Central memory CD8-positive, alpha-beta T cell (primary cell): ENCODE measurements at places on chromosomes 13 and 19.

DNA sequence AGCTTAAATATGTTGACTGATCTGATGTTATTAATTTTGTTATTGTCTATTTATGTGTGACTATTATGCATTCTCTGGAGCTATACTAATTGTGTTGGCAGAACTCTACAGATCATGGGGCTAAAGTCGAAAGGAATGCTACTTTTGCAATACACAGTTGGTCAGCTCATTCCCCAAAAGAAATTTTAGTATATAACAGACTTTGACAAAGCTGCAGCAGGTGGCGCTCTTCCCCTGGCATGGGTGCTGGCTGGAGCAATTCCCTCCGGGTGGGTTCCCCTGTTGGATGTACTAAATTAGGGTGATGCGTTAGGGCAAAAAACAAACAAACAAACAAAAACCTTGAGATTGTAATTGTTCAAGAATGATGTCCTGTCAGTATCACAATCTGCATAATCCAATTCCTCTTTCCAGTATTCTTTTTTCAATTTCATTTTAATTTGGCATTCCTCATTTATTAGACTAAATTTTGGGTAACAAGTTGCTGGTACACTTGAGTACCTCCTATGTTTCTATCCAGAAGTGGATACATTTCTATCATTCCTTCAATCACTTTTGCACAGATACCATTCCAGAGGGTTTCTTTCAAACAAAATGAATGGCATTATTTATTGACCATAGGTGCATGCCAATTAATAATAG, 322.8 kb upstream of the EDNRB start:
- no peak for DNase-seq

DNA sequence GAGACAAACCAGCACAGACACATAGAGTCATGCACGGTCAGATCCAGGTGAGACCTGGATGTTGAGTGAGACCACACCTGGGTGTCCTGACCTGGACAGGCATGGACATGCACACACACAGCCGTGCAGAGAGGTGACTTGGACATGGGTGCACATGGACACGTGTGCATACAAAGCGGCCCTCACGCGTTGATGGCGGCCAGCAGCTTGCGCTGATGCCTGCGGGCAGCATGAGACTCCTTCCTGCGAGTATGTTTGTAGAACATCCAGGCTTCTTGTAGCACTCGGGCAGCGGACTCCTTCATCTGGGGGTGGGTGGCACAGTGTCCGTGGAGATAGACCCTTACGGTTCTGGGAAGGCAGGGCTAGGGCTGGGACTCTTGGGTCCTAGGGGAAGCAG, 11.5 kb downstream of the KCNN4 start:
- no peak for DNase-seq

DNA sequence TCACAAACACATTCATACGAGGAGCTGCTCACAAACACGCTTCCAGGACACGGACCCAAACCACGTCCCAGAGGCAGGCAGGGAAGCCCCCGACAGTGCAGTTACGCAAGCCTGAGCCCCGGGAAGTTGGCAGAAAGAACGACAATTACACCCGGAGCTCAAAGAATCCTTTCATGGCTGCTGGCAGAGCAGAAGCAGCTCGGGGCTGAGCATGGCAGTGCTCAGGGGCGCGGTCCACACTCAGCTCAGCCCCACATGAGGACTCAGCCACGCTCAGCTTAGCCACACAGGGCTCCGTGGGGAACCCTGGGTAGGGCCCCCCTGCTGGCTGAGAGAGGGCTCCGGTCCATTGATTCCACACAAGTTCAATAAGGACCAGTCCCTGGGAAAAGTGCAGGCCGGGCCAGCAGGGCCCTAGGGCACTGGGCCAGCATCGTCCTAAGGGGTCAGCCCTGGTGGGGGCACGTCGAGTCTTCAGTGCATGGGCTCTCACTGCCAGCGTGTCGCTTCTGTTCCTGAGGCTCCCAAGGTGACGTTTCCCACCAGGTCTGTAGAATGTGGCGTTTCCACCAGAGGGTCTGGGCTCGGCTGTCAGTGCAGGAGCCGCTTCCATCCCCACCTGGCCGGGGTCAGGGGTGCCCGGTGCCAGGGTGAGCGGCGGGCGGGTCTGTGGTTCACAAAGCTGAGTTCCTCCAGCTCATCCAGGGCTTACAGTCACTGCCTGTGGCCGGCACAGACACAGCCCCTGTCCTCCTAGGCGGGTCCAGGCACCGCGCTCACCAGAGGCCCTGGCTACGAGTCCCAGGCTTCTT, 23.1 kb downstream of the GAS6 start:
- DNase-seq = no peak

GRCh38 chr13:76892488-76892887, 6.3 kb upstream of the KCTD12 start:
- DNase-seq = no peak

DNA sequence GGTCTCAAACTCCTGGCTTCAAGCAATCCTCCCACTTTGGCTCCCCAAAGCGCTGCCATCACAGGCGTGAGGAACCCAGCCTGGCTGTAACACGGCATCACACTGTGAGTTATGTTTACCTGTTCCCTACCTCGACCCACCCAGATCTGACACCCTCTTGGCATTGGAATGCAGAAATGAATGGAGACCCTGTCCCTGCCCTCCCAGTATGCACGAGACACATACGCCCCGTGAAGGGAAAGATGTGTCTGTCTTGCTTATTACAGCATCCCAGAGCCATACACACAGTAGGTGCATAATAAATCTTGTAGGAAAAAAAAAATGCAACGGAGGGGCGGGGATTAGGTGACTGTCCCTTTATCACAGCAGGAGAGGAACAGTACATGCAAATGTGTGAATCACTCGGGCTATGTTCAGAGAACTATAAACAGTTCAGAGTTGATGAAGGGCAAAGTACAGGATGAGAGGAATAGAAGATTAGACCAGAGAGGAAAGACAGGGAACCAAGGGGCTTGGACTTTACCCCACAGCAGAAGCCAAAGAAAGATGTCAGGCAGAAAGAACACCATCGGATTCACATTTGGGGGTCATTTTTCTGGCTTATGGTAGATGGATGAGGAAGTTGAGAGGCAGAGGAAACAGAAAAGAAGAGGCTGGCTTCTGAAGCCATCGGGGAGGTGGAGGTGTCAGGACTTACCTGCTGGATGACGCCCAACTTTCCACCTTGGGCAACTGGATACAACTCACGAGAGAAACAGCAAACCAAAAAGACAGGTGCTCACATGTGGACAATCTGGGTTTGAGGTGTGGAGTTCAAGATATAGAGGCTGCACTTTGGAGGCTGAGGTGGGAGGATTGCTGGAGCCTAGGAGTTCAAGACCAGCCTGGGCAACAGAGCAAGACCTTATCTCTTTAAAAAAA, 94.3 kb downstream of the INSR start:
- DNase-seq = no peak

- DNase-seq = no peak
Observed at GRCh38 chr19:1953037-1953436, 12.1 kb downstream of the CSNK1G2 start.

DNA sequence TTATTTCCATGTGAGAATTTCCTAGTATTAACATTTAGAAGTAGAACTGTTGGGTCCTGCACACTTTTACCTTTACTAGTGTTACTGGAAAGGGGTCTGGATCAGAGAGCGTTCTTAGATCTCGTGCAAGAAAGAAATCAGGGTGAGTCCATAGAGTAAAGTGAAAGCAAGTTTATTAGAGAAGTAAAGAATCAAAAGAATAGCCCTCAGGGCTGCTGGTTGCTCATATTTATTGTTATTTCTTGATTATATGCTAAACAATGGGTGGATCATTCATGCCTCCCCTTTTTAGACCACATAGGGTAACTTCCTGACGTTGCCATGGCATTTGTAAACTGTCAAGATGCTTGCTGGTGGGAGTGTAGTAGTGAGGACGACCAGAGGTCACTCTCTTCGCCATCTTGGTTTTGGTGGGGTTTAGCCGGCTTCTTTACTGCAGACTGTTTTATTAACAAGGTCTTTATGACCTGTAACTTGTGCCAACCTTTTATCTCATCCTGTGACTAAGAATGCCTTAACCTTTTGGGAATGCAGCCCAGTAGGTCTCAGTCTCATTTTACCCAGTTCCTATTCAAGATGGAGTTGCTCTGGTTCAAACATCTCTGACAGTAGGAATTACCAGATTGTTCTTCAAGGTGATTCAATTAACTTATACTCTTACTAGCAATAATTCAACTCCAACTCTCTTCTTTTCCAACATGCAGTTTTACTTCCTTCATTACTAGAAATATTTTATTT, 27.4 kb downstream of the NDFIP2 start:
- no peak for DNase-seq

DNA sequence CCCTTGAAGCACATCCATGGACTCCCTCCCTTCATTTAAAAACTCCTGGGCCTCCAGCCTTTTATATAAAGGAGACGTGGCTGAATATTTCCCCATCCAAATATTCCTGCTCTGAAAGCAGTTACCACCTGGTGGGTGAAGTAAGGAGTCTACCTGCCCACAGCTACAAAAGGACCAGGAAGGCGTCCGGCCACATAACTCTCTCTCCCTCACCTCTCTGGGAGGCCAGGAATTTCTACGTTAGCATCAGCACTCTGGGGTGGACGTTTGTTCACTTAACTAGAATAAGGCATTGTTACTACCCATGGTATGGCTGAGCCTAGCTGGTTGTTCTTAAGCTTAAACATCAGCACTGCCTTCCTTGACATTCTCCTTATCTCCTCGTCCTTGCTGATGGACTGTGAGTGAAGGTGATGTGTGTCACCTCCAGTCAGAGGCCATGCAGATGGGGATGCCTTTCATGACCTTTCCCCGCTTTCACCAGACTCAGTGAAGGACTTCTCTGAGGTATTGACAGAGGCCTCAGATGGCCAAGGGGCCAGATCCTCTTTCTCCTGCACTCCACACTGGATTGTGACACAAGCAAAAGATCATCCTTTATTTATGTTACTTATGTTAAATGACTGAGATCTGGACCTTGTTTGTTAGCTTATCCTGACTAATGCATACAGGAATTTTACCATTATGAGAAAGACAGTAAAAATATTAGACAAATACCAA, 22.2 kb upstream of the KPNA3 start:
- DNase-seq = no peak

- DNase-seq = no peak
Observed at GRCh38 chr19:35017507-35017906, 12.8 kb upstream of the SCN1B start.

DNA sequence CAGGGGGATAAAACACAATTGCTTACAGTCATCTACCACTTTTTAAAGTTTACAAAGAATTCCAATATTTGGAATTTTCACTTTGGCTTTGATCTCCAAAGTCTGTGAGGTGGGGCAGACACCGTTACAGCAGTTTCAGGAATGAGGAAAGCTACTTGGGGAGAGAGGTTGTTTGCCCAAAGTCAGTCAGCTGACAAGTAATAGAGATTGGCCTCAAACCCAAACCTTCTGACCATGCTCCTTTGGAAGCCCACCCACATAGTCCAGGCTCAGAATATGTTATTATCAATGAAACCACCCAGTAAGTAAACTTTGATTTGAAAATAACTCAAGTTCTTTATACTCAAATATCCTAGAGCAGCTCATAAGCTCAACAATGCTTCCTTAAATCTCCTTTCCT, 29.0 kb downstream of the RXFP2 start:
- DNase-seq = no peak

GRCh38 chr13:27000686-27001085, 170.9 kb downstream of the USP12 start:
- no peak for DNase-seq

- DNase-seq = no peak
Observed at GRCh38 chr13:19072543-19072942, 109.1 kb downstream of the TUBA3C start.

DNA sequence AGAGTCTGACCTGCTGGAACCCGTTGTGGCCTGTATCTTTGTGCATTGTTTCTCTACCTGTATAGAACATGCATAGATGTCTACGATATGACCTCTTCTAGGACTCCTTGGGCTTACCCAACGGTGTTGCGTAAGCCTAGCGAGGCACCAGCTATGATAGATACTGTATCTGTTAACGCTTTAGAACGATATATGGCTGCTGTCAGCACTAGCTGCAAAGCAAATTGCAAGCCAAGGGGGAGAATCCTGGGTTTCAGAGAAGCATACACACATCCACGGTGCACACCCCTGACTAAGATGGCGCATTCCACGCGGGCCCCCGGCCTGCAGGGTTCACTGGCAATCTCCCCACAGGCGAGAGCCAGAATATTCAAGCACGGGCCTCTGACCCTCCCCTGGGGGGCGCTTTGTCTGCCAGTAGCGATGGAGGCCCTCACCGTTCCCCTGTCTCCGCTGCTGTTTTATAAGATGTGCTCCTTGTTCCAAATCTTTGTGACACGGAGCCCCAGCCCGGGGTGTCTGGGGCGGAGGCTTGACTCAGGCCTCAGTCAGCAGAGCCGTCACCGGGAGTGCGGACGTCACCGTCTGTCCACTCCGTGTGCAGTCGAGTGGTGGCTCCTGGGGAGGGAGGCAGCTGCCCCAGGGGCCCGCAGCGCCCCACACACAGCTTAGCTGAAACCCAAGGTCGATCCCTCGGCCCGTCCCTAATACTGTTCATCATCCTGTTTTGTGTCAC, 12.9 kb upstream of the RPS15 start:
- no peak for DNase-seq

- no peak for DNase-seq
Observed at GRCh38 chr13:112761701-112762689, 72.2 kb downstream of the ATP11A start.

DNA sequence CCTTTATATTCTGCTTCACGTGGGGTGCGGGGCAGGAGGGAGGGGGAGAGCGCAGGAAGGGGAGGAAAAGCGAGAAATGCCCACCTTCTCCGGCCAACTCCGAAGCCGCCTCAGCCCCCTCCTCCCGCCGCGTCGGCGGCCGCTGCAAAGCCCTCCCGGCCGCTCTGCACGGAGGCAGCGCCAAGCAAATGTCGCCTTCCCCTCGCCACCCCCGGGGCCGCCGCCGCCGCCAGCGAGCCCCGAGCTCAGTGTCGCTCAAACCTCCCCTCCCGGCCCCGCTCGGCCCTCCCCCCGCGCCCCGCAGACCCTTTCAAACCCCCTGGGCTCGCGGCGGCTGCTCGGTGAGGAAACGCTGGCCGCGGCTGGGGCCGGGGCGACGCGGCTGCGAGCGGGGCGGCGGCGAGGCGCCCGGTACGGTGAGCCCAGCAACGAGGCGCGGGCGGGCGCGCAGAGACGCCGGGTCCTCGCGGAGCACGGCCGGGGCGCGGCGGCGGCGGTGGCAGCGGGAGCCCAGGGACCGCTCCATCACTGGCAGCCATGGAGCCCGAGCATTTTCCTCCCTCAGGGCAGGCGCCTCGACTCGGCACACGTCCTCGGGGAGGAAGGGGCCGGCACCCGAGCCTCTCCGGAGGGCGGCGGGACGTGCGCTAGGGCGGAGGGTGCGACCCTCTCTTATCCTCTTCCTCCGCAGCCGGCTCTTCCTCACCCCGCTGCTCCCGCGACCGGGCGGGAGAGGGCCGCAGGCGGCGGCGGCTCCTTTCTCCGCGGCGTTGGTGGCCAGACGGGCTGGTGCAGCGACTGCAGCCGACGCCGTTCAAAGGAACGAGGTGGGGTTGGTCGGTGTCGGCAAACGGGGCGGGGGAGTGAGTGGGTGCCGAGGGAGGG, 463 bp upstream of the TSC22D1 start:
- DNase-seq = peak; percentile 31

GRCh38 chr13:33543089-33543459, 257.5 kb upstream of the STARD13 start:
- no peak for DNase-seq

- peak; percentile 92 for DNase-seq
Observed at GRCh38 chr19:55080968-55081769, 5.5 kb downstream of the EPS8L1 start.
